ENCODE measurements at places on chromosomes 12 and 14.

GRCh38 chr12:109752117-109753053, 38.8 kb downstream of the FAM222A start:
- DNase-seq = no peak

DNA sequence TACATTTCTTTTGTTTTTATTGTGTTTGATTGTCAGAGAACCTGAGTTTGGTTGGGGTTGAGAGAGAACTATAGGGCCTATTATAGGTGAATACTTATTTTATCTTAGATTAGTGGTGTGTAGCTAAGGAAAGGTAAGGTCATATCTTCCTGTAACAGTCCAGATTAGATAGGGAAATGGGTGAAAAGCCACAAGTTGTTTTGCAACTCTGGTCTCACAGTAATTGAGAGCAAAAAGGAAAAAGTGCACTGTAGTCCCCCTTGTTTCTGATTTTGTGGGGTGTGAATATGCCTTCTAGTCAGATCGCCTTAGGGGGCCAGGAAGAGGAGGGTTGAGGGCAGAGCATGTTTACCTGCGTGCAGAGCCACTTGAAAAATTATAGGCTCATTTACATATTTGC, 8.9 kb downstream of the MSRB3 start:
- DNase-seq = no peak

DNA sequence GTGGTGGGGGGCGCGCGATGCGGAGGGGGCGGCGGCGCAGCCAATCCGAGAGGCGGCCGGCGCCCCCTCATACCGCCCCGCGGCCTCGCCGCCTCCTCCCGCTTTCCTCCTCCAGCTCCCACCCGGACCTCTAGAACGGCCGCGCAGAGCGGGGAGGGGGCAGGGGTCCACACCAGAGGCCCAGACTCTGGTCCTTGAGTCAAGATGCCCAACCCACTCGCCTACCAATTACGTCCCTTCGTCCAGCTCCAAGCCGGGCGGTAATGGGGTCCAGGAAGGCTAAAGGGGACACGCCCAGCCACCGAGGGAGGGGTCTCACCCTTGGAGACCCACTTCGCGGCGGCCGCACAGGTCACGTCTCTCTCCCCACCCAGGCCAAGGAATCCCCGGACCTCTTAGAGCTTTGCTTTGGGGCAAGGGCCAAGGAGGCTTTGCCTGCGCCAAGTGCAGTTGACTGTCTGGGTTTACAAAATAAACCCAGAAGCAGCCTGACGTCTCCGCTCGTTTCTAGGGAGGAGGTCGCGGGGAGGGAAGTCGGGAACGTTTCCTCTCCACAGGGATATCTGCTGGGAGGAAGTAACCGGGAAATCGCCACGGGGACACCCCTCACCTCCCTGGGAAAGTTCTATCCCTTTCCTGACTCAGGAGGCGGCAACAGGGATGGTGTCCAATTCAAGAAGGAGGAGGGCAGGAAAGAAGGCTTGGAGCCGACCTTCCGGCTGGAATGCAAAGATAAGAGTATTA, 394 bp upstream of the AMIGO2 start:
- DNase-seq = peak; percentile 41

GRCh38 chr12:4908684-4909409, 858 bp upstream of the KCNA1 start:
- DNase-seq = peak; percentile 58

DNA sequence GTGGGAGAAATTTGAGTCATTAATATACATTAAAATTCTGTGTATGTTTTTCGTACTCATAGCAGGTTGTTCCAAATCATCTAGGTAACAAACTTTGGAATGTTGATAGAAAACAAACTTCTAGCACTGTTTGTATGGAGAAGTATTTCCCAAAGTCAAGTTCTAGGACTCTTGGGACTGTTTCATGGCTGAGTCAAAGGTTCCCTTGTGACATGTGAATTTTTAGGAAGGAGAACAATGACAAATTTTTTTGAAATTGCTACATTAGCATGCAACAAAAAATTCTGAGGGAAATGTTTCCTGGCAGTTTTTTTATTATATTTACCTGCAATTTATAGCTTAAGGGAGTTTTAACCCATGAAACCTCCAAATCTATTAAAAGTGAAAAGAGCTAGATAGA, 73.8 kb downstream of the RASSF8 start:
- DNase-seq = no peak

Data from GM10248 (cell line).